ENCODE measurements at places on chromosomes 2 and 18.

- no peak for DNase-seq
Measured at GRCh38 chr2:197464175-197464574, 10.8 kb downstream of the COQ10B start.

DNA sequence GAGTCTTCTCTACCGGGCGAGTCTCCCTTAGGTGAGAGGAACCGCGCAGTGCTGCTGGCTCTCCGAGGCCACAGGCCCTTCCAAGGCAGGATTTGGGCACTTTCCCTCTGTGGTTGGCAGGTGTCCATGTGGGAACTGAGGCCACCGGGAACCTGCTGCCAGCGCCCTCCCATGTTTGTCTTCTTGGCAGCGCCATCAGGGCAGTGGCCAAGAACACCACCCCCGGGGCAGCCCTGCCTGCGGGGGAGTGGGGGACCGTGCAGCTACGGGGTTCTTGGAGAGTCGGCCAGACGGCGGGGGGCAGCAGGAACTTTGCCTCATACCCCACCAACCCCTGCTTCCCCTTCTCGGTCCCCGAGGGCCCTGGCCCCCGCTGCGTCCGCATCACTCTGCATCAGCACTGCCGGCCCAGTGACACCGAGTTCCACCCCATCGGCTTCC is 10.0 kb downstream of the CAPN10 start:
- no peak for DNase-seq

DNA sequence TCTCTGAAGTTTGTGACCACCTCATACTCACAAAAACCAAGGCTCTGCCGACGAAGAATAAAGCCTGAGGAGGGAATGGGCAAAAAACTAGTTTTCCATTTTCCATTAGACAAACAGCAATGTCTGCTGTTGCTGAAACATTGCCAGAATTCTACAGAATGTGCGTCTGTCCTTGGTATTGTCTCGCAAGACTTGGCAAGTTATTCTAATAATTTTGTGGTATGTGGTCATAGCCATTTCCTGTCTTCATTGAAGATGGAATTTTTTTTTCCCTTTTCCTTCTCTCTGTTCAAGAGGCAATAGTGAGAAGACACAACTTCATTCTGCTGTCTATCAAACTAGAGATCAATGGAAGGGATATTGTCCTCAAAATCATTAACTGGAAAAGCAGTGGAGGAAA is 296.1 kb downstream of the RND3 start:
- DNase-seq, result no peak

DNA sequence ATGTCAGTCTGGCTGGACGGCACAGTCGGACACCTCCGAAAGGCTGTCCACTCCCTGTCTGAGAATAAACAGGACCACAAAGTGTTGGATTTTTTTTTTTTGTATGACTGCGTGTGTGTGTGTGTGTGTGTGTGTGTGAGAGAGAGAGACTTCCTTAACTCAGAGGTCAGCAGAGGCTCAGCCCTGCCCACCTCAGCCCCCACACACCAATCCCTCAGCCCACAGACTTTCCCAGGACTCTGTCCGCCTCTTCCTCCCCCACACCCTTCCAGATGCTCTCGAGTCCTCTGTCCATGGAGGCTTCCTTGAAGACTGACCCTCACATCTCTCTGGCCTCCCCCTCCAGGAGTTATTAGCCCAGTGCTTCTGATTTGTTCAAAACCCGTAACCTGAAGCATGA is 147.3 kb downstream of the BCL11A start:
- no peak for DNase-seq

DNA sequence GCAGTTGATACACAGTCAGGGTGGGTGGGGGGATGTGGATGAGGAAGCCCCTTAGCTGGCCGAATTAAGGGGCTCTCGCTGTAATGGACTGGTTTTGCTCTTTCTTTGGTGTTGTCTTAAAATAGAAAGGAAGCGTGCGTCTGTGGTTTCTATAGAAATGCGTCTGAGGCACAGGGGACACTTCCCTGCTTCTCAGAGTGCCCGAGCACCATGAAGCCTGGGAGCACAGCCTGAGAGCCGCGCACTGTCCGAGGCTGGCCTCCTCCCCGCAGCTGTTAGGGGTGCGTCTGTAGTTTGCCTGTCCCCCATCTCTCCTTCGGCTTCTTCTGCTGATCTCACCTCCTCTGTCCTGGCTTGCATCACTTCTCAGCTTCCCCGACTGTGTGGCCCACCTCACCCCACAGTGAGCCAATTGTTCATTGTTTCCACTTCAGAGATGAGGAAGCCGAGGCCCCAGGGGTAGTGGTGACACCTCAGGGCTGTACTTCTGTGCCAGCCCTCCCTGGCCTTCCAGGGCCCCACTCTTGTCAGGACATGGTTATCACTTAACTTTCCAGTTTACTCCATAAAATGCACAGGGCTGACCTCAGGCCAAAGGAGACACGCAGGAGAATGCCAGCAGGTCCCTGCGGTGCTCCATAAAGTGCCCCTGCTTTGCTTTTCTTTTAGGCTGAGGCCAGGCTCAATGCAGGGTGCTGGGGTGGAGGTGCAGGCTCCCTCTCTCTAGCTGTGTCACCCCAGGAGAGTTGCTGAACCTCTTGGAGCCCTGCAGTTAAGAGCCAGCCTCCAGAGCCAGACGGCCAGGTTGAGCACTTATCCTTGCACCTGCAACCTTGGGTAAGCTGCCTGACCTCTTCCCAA is 210.6 kb downstream of the SEPTIN10 start:
- peak; percentile 35 for DNase-seq

DNA sequence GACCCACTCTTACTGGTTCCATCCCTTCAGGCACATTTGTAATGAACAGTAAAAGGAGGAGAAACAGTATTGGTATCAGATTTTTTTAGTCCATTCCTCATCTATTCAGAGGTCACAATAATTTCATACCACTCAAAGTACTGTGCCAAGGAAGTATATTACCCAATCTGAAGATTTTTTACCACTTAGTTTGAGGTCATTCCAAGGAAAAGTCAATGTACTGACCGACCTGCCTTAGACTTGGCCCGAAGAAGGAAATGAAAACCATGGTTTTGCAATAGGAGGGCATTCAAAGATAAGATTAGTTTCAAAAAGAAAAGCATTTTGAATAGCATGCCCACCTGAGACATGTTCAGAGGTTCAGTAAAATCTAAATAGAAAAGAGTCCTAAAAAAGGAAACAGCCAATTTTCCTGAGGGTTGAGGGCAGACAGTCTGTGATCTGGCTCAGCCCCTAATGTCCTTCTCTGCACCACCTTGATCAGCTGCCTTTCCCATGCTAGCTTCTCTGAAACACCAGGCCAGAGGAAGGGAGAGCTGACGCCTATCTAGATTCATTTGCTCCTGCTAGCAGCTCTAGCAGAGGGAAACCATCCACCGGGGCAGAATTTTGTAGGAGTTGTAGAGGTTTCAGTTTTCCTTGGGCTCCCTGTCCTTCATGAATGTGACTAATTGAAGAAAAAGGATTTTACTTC is 107.3 kb upstream of the FZD5 start:
- DNase-seq, result no peak

DNA sequence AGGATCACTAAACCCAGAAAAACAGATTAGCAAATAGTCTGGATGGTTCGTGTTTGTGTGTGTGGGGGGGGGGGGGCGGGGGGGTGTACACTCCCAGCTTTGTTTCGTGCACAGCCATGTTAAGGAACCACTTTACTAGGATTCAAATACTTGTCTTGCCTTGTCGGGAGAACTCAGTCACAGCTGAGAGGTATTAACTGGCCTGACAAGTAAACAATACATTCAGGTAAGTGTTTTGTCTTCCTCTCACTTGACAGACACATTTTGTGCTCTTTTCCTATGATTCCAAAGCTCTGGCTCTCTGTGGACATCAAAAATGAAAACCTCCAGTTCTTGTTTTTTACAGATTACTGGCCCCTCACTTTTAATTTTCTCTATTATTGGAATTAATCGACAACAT is 173.5 kb downstream of the LRP1B start:
- no peak for DNase-seq

DNA sequence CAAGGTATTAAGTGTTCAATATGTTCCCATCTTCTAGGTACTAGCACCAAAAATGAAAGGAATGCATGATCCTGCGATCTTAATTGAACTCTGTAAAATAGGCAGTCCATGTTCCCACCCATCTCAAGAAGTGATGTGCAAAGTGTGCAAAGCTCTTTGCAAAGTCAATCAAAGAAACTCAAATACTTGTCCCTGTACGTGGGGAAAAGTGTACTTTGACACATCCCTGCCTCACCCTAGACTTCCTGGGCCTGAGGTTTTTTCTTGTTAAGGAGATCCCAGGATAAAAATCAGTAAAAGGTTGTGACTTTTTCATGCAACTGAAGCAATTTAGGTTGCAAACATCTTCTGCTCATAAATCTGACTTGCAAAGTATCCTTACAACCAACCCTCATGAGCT is 25.3 kb downstream of the HNRNPA3 start:
- no peak for DNase-seq

GRCh38 chr2:99445065-99445464 is 44.8 kb downstream of the REV1 start:
- DNase-seq, result no peak

GRCh38 chr2:105926960-105927678 is 182.4 kb downstream of the NCK2 start:
- peak; percentile 18 for DNase-seq

DNA sequence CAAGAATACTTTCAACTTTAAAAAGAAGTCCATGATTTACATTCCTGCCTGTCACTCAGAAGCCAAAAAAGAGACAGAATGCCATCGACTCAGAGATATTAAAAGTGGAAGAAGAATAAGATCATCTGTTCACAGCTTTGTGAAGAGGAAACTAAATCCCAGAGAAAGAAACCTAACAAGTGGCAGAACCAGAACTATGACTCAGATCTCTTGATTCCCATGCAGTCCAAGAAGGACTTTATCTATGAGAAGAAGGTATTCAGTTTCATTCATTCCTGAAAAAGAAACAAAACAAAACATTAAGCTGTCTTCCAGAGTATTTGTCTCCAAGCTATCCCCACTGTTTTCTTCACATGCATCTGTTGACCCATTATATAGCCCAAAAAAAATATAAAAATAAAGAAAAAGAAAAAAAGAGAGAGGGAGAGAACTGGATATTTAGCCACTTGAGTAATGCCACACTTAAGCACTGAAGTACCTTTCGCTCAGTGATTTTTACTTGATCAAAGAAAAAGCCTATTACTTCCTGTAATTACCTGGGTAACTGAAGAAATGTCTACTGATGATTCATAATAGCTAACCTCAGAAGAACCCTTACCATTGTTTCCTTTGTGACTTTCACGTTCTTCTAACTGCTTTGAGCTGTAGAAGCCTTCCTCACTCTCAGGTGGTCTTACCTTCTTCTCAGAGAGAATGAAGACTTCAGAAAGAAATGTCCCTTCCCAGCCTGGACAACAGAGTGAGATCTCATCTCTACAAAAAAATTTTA is 17.7 kb upstream of the AKAIN1 start:
- DNase-seq, result no peak

DNA sequence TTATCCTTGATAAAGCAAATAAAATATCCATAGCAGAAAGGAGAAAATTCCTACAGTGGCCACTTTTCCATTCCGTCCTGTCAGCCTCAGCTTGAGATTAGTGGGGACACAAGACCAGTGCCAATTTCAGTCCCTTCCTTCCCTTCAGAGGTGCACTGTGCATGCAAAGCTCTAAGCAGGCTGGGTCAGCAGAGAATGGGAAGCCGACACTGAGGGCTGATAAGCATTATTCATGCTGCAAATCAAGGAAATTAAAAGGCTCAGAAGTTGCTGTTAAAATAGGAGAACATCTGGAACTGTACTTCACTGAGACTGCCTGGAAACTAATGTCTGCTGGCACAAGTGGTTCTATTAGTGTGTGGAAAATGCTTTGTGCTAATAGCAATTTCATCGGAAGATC is 534.3 kb downstream of the ADCYAP1 start:
- no peak for DNase-seq

DNA sequence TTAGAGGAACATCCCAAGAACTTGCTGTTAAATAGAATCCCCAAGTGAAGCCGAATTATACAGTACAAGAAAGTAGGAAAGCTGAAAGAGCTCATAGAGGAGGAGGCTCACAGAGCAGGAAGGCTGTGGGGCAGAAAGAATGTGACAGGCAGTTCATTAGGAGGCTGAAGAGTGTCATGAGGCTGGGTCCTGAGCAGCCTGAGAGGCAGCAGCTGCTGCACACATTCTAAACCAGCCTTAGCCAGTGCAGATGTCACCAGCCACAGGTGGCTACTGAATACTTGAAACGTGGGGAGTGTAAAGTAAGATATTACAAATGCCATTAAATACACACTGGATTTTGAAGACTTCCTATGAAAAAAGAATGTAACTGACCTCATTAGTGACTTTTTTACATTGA is 490.2 kb upstream of the KLHL29 start:
- DNase-seq, result no peak

- DNase-seq, result no peak
Measured at GRCh38 chr18:9771977-9772660, 64.0 kb downstream of the RAB31 start.

GRCh38 chr2:157321466-157321865 is 4.2 kb downstream of the ERMN start:
- DNase-seq, result peak; percentile 23

DNA sequence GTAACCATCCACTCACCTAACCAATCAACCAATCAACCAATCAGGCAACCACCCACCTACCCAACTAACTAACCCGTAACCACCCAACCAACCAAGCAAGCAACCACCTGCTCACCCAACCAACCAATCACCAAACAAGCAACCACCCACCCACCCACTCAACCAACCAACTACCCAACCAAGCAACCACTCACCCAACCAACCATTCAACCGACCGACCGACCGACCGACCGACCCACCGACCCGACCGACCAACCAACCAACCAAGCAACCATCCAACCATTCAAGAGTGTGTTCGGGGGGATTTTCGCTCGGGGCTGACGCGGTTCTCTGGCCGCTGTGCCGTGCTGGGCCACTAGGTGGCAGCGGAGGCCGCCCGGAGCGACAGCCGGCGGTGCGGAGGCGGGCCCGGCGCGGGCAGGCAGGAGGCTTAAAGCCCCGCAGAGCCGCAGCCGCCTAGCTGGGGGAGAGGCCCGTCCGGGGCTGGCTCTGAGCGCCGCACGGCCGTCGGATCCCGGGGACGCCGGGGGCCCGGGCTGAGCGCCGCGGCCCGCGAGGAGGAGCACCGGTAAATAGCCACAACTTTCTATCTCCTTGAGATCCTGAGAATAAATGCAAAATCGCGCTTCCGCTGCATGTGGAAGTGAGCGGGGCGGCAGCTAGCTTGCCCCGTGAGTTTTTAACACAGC is at the start of gene MC5R:
Gene MC5R (plus strand): TSS at position 443 of the 689 bp plus-strand sequence. CDS start 1,617 bp downstream, outside the sequence.
- peak; percentile 47 for DNase-seq

GRCh38 chr18:43009674-43010073 is 105.8 kb downstream of the RIT2 start:
- DNase-seq, result no peak

GRCh38 chr2:66441581-66442320 is 6.8 kb downstream of the MEIS1 start:
- DNase-seq, result no peak

- DNase-seq, result no peak
Measured at GRCh38 chr2:138867341-138867740, 87.2 kb upstream of the NXPH2 start.

Data from Kasumi-1 (cell line).